CD4-positive, alpha-beta T cell treated with Interleukin-12 subunit alpha and Interleukin-12 subunit beta, for 1 hour (primary cell): ENCODE measurements at places on chromosomes 2 and 18.

- DNase-seq = no peak
These were observed 90.3 kb upstream of the MAP3K20 start for GRCh38 chr2:172985139-172985892.

DNA sequence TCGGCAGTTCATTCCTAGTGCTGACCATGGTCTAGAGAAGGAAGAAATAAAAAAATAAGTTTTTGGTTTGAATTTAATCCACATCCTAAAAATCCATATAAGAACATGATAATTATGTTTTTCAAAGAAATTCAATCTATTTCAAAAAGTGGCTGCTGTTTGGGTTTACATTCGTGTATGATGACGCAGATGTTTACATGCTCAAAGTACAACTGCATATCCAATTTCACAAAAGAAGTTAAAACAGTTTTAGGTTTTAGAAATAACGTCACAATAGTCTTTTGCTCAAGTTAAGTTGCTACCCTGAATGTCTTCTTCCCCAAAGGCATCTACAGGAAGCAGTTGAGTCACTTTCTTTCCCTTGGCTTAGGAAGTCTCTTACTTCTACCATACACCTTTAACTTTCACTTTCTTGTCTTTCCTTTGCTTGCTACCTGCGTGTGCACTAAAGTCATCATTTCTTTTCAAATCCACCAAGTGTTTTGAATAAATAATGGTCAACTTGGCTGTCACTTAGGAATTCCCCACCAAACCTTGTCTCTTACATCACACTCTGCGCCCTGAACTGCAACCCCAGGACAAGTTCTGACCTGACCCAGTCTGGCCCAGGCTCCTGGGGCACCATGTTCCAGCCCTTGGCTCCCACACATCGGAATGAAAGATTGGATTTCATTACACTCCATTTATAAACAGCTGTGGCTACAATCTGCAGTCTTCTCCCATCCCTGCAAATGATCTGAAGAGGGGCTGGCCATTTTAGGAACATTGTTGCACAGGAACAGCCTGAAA, 28.4 kb downstream of the FAM237A start:
- DNase-seq = no peak

- DNase-seq = no peak
These were observed 123.5 kb downstream of the MYO5B start for GRCh38 chr18:50071397-50071796.

DNA sequence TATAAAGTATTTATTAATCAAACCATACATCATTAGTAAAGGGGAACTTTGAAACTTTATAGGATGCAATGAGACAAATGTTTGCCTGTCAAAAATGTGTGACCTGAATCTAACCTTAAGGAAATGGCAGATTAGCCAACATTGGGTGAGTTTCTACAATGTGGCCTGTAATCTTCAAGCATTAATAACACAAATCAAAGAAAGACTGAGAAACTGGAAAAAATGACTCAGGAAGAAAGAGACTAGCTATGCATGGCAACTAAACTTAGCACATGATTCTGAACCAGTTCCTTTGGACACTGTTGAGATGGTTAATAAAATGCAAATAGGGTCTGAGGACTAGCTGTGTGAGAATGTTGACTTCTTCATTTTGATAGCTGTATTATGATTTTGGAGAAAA, 628.6 kb upstream of the ID2 start:
- DNase-seq = no peak

GRCh38 chr2:72841462-72842125, 15.8 kb upstream of the EXOC6B start:
- no peak for DNase-seq

GRCh38 chr18:22194151-22194598, 24.8 kb downstream of the GATA6 start:
- DNase-seq = no peak

DNA sequence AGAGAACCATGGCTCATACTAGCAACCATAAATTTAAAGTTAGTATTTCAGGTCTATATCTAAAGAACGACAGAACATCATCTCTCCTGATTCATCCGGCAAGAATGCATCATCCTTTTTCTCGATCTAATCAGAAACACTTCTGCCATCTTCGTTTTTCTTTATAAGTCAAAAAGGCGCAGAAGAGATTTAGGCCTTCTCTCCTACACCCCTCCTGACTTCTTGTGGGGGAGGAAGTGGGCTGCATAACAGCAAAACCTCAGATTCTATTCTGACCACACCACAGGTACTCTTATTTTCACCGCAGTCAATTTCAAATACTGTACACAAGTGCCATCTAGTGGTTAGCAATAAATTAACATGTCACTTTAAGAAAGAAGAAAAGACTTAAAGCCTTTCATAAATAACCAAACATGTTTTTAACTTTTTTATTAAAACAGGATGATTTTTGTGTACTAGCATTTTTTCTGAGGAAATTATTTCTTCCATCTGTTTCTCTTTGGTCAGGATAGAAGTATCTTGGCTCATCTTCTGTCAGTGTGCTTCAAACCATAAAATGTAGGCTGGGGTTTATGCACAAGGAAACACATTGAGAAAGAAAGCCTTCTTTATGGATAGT, 48.4 kb upstream of the PIK3C3 start:
- DNase-seq = peak; percentile 65

GRCh38 chr2:72006188-72006736, 141.4 kb downstream of the CYP26B1 start:
- no peak for DNase-seq
